Pons (tissue), 1 donor: ENCODE measurements at places on chromosomes 7 and 10.

DNA sequence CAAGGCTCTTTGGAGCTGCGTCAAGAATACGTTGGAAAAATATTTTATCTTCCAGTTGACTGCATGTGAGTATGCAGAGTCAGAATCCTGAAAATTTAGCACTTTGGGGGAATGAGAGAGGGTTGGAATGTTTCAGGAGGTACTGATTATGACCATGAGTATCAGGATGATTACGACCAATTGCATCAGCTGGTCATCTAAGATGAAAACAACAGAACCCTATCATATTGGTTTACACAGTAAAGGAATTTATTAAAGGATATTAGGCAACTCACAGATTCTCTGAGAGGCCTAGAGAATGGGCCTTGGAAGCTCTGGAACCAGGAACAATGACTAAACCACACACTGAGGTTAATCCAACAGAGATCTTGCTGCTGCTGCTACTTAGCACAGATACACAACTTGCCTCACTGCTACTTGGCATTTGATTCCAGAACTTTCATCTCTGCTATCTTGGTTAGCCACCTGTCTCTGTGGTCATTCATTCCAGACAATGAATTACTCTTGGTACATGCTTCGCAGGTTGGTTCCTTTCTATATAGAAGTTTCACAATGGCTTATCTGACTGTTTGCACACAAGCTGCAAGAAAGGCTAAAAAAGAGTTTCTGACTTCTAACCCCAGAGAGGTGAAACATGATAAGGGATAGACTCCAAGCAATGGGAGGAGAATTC is 68.0 kb upstream of the CTTNBP2 start:
- DNase-seq = no peak

- no peak for DNase-seq
Observed at GRCh38 chr7:115561335-115562110, 469.0 kb downstream of the TFEC start.

DNA sequence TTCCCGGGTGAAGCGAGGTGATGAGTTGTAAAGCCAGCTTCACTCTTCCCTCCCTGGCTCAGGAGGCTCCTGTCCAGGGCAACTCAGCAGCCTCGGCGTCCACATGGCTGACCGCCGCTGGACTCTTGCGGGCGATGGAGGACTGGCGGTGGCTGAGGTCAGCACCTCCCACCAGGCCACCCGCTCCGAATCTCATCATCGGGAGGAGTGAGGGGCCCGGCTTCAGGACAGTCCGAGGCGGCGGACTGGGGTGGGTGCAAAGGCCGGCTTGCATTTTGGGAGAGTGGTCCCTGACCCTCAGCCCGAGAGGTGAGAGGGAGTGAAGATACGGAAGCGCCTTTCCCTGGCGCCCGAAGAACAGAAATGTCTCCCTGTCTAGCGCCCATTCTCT is 759 bp downstream of the DNAJB12 start:
- DNase-seq = no peak

GRCh38 chr7:151076863-151077704 is 3.5 kb downstream of the FASTK start:
- no peak for DNase-seq

- DNase-seq = no peak
Observed at GRCh38 chr10:110827410-110827809, 44.3 kb upstream of the PDCD4 start.

DNA sequence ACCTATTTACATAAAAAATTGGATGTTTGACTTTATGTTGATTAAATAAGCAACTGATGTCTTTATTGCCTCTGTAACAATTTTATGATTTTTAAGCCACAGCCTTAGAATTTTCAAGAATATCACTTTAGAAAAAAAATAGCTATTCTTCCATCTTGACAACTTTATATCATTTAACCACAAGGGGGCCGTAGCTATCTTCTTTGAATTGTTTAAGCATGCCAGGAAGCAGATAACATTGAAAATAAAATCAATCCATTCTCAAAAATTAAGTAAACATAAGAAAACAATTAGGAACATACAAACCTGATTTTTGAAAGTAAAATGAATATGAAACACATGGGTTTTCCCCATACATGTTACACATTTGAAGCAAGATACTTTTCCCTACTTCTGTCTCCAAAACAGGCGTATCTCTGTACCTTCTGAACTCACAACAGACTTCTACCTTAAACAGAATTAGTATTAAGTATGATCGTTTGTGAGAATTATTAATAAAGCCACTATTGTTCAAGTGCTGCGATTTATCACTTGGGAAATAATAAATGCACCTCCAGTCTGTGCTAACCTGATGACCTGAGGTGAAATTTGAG is 209.0 kb downstream of the CACNA2D1 start:
- peak; percentile 86 for DNase-seq
